ENCODE measurements at places on chromosomes 3 and 15.

GRCh38 chr3:10983219-10983916 is 9.2 kb upstream of the SLC6A1 start:
- DNase-seq, result no peak

DNA sequence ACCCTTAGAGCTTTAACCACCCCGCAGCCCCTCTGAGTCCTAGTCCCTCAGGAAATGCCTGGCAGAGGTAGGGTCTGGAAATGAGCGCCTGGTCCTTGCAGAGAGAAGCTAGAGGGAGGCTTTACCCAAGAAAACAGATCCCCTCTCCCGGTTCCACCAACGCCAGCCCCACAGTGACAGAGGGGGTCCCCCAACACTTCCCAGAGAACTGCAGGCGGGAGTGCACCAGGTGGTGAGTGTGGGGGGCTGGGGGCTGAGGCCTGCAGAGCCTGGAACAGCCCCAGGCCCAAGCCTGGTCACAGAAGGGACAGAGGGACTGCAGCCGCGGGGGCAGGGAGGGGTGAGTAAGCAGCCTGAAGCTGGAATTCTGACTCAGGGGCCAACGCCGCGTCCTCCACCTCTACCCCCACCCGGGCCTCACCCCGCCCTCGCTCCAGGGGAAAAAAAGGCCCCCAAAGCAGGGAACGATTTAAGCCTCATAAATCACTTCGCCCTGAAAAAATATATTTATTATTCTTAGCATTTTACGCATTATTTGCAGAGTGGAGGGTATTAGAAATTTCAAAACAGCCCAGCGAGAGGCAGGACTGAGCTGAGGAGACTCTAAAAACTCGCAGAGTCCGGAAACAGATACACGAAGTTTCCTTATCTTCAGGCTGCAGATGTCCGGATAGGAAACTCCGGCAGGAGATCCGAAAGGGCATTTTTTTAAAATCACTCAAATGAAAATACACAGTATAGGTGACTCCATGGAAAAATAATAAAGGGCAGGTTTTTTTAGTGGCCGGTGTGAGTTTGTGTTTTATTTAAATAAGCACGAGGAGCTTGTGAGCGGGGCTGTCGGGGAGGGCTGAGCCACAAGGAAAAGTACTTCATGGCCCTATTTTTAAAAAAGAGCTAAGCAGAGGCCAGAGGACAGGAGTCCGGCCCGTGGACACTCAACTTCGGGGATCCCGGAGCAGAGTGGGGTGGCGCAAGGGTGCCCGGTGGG is 10.0 kb downstream of the GATA2 start:
- DNase-seq, result no peak

DNA sequence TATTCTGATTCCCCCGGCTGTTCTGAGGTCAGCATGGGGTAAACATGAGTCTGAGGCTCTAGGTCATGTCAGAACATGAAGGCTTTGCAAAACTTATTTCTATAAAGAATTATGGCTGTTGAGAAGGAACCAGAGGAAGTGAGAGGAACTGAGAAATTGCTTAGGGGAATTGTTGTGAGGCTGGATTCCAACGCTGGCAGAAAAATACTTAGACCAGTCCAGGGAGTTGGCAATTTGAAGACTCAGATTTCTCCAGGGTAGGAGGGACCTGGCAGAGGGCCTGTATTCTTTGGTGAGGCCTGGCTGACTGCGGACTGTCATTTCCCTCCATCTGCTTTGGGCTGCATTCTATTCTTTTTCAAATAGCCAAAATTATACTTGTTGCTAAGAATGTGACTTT is 155.5 kb downstream of the PLD1 start:
- DNase-seq, result no peak

- DNase-seq, result no peak
Measured at GRCh38 chr3:140555666-140556065, 122.2 kb upstream of the TRIM42 start.

DNA sequence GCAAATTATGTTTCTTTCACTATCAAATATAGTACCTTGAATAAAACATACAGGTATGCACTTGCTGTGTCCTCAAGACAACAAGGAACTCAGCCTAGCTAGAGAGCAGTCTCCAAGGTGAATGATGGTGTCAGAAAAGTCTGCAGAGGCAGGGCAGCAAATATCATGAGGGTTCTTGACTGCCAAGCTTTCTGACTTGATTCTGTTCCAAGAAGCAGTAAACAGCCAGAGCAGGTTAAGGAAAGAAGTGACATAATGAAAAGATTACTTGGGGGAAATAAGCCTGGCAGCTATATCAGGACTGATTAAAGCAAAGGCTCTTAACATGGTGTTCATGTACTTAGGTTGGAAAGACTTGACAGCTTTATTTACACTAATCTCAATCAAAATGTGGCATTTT is 192.2 kb upstream of the GADL1 start:
- no peak for DNase-seq

GRCh38 chr3:196208942-196209695 is 2.1 kb downstream of the ZDHHC19 start:
- DNase-seq, result no peak

- no peak for DNase-seq
Measured at GRCh38 chr15:50024281-50024680, 94.8 kb downstream of the ATP8B4 start.

DNA sequence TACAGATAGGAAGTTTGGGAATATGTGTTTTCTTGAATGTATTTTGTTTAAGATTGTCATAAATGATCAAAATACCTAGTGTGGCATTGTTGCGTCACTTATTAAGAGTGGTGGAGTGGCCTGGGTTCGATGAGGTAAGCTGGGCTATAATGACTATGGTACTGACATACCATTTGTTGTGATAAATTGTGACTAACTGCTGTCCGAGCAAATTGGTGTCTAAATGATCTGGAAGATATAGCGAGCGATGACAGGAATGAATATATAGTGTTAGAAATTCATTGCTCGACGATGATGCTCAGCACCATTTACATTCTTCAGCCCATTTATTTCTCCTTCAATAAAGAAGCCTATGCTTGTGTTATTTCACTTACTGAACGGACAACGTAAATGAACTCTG is 123.3 kb downstream of the MCTP2 start:
- no peak for DNase-seq

DNA sequence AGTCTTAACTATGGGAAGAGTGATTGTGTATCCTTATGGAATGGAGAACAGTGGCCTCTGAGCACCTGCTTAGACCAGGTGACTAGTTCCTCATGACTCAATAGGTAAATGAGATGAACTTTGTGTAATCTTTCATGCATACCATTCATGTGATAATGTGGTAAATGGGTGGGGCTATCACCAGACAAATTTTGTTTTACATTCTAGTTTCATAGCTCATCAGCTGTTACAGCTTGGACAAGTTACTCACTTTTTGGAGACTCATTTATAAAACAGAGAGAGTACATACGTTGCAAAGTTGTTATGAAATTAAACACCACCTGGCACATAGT is 103.7 kb upstream of the TGFBR2 start:
- no peak for DNase-seq

GRCh38 chr3:4067893-4068292 is 235.3 kb upstream of the SETMAR start:
- DNase-seq, result no peak

- DNase-seq, result no peak
Measured at GRCh38 chr3:150639262-150639661, 36.1 kb downstream of the SELENOT start.

DNA sequence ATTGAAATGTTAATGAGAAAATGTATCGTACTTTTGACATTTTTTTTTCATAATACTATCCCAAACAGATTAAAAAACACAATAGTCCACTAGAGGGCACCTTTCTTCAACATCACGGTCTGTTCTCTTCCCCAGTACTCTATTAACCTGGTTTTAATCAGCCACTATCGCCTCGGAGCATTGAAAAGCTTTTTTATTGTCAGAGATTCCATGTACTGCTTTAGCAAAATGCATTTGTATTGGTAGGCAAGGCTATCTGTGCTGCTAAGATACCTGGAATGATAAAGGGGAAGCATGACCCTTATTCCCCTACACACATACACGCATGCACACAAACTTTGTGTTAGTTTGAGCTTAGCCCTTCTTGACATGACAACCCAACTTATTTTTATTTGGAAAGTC is 160.1 kb upstream of the IL12A start:
- DNase-seq, result no peak

- peak; percentile 22 for DNase-seq
Measured at GRCh38 chr3:183210862-183211341, 42.2 kb upstream of the B3GNT5 start.

DNA sequence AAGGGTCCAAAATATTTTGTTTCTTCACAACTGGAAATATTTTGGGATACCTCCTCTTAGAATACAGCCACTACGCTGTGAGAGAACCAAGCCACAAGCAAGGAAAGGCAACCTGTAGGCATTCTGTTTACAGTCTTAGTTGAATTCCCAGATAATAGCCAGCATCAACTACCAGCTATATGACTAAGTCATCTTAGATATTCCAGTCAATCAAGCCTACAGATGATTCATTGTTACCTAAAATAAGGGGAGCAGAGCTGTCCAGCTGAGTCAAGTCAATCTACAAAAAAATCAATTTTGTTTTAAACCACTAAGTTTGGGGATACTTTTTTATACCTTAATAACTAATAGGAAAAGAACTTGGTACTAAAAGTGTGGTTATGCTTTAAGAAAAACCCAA is 526.4 kb upstream of the DPPA4 start:
- no peak for DNase-seq

DNA sequence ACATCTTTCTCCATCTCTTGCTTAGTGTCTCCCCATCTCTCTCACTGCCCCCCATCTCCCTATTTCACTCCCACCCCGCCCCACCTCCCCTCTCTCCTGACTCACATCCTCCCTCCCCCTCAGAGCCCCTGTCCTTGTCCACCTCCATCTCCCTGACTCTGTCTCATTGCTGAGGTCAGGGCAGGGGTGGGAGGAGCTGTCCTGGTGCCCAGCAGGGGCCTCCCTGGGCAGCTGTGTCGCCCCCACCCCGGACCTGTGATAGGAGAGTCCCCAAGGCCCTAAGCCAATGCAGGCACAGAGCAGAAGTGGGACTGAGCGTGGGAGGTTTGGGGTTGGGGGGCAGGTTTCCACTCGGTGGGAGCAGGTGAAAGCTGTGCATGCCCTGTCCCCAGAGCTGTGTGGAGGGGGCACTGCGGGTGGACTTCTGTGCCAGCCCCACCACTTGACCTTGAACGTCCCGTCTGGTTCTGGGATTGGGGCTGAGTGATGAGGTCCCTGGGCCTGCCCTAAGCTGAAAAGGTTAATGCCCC is 210.8 kb downstream of the TBC1D2B start:
- no peak for DNase-seq

- DNase-seq, result no peak
Measured at GRCh38 chr3:72904163-72904562, 16.3 kb downstream of the GXYLT2 start.

DNA sequence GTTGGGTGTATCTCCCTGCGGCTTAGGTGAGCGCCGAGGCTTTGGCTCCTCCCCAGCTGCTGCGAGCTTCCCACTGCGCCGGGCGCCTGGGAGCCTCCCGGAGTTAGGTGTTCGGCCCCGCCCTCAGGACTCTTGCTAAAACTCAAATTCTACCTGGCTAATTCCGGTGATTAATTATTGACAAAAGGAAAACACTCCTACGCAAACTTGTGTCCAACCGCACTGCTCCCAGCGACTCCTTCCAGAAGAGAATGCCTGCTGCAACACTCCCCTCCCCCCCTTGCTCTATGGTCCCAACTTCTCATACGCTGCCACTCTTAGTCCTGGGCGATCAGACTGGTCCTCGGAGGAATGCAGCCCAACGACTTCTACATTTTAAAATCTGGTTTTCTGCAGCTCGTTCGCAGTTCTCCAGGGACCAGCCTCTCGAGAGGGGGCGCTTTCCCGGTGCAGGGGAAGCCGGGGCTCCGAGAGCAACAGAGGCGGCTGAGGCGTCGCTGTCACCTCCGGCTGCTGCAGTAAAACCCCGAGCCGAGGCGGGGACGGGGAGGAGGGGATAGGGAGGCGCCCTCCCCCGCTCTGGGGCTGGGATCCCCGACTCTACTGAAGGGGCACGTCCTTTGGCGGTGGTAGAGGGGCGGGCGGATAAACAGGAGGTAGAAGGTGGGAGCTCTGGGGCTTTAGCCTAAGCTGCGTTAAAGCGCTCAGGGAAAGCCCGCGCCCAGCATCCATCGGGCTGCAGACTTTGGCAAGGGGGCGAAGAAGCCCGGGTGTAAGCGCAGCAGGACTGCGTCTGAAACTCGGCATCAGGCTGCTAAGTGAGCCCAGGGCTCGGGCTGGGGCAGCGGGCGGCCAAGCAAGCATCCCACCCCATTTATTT is at the start of gene SPTSSB:
Gene SPTSSB (minus strand): TSS at position 77 of the 880 bp plus-strand sequence. CDS start 25,194 bp downstream, outside the sequence.
- no peak for DNase-seq

GRCh38 chr3:132083583-132084279 is 48.9 kb upstream of the CPNE4 start:
- DNase-seq, result no peak

GRCh38 chr3:130242850-130243569 is 102.5 kb upstream of the COL6A5 start:
- no peak for DNase-seq

- DNase-seq, result no peak
Measured at GRCh38 chr3:189646853-189647542, 15.8 kb downstream of the TP63 start.

DNA sequence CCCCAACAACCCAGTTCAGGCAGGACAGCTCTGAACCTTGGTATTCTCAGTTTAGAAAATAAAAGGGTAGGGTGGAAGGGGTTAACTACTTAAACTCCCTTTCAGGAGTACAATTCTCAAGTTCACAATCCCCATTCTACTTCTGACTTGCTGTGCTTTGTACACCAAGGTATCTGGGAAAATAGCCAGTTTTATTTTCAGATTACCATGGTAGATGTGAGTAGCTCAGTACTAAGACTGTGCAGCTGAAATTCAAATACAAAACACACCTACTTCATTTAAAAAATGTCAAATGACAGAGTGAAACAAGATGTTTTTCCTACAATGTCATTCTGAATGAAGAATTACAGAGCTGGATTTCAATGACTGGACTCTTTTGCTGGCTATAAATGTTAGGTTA is 27.4 kb downstream of the SLC7A14 start:
- DNase-seq, result no peak

- DNase-seq, result no peak
Measured at GRCh38 chr3:165839296-165840076, 2.3 kb upstream of the BCHE start.

- DNase-seq, result no peak
Measured at GRCh38 chr3:98733812-98734281, 29.3 kb upstream of the ST3GAL6 start.

GRCh38 chr3:103614719-103615118 is 1179.9 kb downstream of the ZPLD1 start:
- no peak for DNase-seq

DNA sequence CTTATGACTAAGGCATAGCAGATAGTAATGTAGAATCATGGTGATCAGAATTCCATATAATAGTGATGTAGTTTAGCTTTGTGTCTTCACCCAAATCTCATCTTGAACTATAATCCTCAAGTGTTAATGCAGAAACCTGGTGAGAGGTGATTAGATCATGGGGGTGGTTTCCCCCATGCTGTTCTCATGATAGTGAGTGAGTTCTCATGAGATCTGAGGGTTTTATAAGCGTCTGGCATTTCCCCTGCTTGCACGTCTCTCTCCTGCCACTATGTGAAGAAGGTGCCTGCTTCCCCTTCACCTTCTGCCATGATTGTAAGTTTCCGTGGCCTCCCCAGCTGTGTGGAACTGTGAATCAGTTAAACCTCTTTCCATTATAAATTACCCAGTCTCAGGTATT is 138.7 kb upstream of the CBLB start:
- no peak for DNase-seq

GRCh38 chr15:79641841-79642240 is 209.7 kb downstream of the MINAR1 start:
- DNase-seq, result no peak

Measured in stimulated activated CD8-positive, alpha-beta memory T cell treated with anti-CD3 and anti-CD28 coated beads, Interleukin-7, amount 100 ng/mL, for 4 hours (primary cell).